Upper lobe of right lung (tissue), 1 donor: ENCODE measurements at places on chromosomes 1 and 21. TPM values are rescaled to one million over a fixed set of nuclear protein-coding genes. Genes with fewer than 3 reads are reported as not detected.
A peak's percentile ranks its signal among the peaks of the same experiment; 100 is the strongest.

DNA sequence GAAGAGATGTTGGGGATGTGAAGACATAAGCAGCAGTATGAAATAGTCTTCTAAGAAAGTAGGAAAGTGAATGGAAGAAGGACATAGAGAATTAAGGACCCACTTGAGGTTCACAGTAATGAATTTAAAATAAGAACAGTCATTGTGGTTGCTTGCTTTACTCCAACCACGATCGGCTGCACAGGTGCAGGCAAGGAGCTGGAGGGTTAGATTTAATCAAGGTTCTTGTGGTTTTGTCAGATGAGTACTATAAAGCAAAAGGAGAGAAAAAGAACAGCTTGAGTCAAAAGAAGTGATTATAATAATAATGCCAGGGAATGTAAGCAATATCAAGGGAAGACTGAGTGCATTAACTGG, 46.1 kb upstream of the RBM34 start:
- no peak for DNase-seq
- H3K27ac ChIP-seq = no peak overlapping the region
- no peaks in the 10 kb centered on the region for H3K4me1 ChIP-seq
- peaks cover 63% of the 10 kb centered on the region for H3K36me3 ChIP-seq
- H3K4me3 ChIP-seq = no peak overlapping the region

The CD48 gene
- total RNA-seq = 21.5 TPM

The ATP1A4 gene
- 0.96 TPM for total RNA-seq

The HTR1D gene
- total RNA-seq = 0.93 TPM

GRCh38 chr1:85334962-85335361, 58.5 kb upstream of the BCL10 start:
- no peak for DNase-seq
- H3K27ac ChIP-seq = no peak overlapping the region
- no peaks in the 10 kb centered on the region for H3K27me3 ChIP-seq
- H3K36me3 ChIP-seq = no peaks in the 10 kb centered on the region
- H3K4me3 ChIP-seq = no peak overlapping the region

GRCh38 chr1:89951766-89952604, 42.9 kb upstream of the ZNF326 start:
- no peak overlapping the region for H3K27ac ChIP-seq
- H3K27me3 ChIP-seq = no peaks in the 10 kb centered on the region

DNA sequence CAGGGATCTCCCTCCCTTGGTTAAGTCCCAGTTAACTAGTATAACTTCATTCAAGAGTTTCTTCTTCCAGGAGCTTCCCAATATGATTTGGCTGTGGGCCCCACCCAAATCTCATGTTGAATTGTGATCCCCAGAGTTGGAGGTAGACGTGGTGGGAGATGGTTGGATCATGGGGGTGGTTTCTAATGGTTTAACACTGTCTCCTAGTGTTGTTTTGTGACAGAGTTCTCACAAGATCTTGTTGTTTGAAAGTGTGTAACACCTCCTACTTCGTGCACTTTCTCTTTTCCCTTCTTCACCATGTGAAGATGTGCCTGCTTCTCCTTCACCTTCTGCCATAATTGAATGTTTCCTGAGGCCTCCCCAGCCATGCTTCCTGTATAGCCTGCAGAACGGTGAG, 251.8 kb upstream of the FGGY start:
- H3K4me3 ChIP-seq = no peak overlapping the region
- DNase-seq = no peak
- H3K27ac ChIP-seq = no peak overlapping the region
- H3K4me1 ChIP-seq = peaks cover 8% of the 10 kb centered on the region
- H3K36me3 ChIP-seq = no peaks in the 10 kb centered on the region
- no peaks in the 10 kb centered on the region for H3K27me3 ChIP-seq

The GPX7 gene
- 6.2 TPM for total RNA-seq

GRCh38 chr1:239833723-239834122, 258.0 kb upstream of the FMN2 start:
- H3K27ac ChIP-seq = no peak overlapping the region
- H3K27me3 ChIP-seq = no peaks in the 10 kb centered on the region
- DNase-seq = no peak
- H3K4me1 ChIP-seq = no peaks in the 10 kb centered on the region
- H3K4me3 ChIP-seq = no peak overlapping the region
- H3K36me3 ChIP-seq = no peaks in the 10 kb centered on the region

DNA sequence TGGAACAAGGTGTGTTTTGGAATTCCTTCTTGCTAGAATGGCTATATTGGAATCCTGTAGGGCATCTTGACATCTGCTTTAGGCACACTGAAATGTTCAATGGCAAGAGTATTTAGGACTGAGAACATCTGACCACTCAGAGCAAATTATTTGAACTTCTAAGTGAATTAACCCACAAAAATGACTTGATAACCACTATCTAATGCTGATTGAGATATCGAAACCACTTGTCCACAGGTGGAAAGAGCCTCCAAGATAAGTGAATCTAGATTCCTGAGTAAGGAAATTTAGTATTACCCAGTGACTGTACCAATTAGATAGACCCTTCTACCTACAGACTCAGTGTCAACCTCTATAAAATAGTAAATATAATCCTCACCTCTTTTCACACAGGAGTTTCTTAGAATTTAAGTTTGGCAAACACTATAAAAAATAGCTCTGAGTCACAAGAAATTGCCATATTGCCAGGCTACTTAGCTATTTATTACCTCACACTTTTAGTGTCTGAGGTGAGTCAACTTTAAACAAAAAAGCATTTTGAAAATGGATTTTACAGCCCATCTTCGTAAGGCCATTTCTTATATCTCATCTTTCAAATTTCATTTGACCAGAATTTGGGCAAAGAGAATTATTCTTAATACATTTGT, 421.8 kb downstream of the PTBP2 start:
- no peaks in the 10 kb centered on the region for H3K27me3 ChIP-seq
- no peaks in the 10 kb centered on the region for H3K36me3 ChIP-seq
- H3K27ac ChIP-seq = no peak overlapping the region
- no peak overlapping the region for H3K4me3 ChIP-seq
- no peaks in the 10 kb centered on the region for H3K4me1 ChIP-seq

GRCh38 chr1:43878854-43879253, 54.7 kb upstream of the ARTN start:
- no peaks in the 10 kb centered on the region for H3K4me1 ChIP-seq
- no peaks in the 10 kb centered on the region for H3K27me3 ChIP-seq
- H3K27ac ChIP-seq = no peak overlapping the region
- no peak overlapping the region for H3K4me3 ChIP-seq
- DNase-seq = no peak

- peaks cover 28% of the 10 kb centered on the region for H3K27me3 ChIP-seq
- no peaks in the 10 kb centered on the region for H3K4me1 ChIP-seq
- no peak overlapping the region for H3K4me3 ChIP-seq
- no peaks in the 10 kb centered on the region for H3K36me3 ChIP-seq
These were observed 109.3 kb downstream of the PAX7 start for GRCh38 chr1:18739897-18740296.

DNA sequence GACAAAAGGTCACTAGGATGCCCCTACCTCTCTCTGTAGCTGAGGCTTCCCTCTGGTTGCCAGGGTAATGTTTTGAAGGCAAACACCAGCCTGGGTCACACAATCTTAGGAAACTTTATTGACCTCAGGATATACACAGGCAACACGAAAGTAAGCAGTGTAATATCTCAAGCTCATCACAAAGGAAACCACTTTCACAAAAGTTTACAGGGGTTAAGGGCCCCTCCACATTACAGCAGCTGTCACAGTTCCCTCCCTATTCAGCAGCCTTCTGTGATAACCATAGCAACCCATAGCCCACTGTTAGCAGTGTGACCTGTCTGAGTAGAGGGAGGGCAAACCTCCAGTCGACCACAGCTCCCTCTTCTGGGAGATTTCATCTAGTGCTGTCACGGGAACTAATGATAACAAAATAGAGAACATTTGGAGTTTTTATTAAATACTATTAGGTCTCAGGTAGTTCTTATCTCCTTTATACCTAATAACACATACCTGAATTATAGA, 149.8 kb downstream of the PTPRC start:
- no peak overlapping the region for H3K4me3 ChIP-seq
- no peak for DNase-seq
- H3K36me3 ChIP-seq = no peaks in the 10 kb centered on the region
- no peaks in the 10 kb centered on the region for H3K27me3 ChIP-seq
- H3K4me1 ChIP-seq = no peaks in the 10 kb centered on the region

GRCh38 chr1:7248549-7249199, 463.4 kb downstream of the CAMTA1 start:
- no peak overlapping the region for H3K4me3 ChIP-seq
- H3K27ac ChIP-seq = no peak overlapping the region
- no peaks in the 10 kb centered on the region for H3K36me3 ChIP-seq
- no peaks in the 10 kb centered on the region for H3K27me3 ChIP-seq
- no peak for DNase-seq
- H3K4me1 ChIP-seq = no peaks in the 10 kb centered on the region

The C1orf87 gene
- total RNA-seq = 1.7 TPM

GRCh38 chr1:236746785-236747184, 48.3 kb upstream of the MTR start:
- no peak for DNase-seq
- H3K4me3 ChIP-seq = no peak overlapping the region
- no peak overlapping the region for H3K27ac ChIP-seq
- no peaks in the 10 kb centered on the region for H3K36me3 ChIP-seq
- H3K4me1 ChIP-seq = no peaks in the 10 kb centered on the region
- H3K27me3 ChIP-seq = no peaks in the 10 kb centered on the region

The TMPRSS15 gene
- total RNA-seq = not detected

DNA sequence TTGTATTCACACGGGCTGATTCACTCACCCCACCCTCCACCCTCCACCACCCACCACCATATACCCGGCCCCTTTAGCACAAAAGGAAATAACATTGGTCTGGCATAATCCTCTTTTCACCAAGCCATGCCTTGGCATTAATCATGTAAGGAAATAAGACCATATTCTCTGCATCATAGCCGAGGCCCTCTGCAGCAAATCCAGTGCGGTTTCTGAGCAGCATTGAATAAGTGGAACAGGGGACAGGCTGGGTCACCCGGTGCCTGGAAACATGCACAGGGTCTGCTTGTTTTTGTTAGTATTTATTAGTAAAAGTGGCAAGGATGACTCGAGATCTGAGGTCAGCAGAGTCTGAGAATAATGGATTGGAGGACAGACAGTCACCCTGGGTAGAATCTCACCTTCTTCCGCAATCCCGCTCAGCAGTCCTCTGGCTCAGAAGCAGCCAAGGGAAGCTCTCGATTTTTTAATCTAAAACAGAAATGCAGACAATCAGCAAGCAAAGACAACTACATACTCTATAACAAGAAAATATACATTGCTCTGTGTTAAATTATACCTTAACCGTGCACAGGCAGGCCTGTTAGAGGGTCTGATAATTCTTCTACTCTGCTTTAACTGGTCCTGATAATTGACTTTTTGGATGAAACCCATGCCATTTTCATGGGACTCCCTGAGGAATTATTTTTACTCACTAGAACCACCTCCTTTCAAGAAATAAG, 52.4 kb upstream of the CDC42BPA start:
- no peaks in the 10 kb centered on the region for H3K4me1 ChIP-seq
- H3K36me3 ChIP-seq = no peaks in the 10 kb centered on the region
- no peak for DNase-seq
- H3K4me3 ChIP-seq = no peak overlapping the region
- H3K27me3 ChIP-seq = no peaks in the 10 kb centered on the region

DNA sequence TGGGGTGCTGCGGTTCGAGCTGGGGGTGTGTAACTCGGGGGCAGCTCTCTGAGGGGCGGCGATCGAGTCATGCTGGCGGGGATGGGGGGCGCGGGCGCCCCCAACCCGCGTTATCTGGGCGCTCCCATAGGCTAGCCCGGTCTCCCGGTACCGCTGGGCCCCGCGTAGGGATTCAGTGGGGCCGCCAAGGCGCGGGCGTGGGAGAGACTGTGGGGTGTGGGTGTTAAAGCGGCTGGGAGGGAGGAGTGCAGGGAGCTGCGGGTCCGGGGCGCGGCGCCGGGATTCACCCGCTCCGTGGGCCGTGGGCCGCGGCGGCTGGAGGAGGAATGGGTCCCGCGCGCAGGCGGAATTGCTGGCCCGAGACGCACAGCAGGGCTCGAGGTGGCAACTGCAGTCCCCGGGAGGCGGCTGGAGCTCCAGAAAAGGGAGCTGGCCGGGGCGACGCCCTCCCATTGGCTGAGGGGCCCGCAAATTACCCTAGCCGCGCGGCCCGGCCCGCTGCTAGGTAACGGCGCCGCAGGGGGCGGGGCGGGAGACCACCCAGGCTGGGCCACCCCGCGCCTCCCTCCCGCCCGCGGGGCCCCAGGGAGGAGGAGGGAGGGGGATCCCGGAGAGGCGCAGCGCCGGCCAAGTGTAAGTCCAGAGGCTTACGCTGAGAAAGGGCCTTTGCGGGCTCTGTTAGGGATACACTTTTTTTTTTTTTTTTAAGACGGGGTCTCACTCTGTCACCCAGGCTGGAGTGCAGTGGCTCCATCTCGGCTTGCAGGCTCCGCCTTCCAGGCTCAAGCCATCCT, at the start of gene PTCH2:
Gene PTCH2 (minus strand): TSS at position 392 of the 794 bp plus-strand sequence. CDS start 321 bp downstream, at position 71.
- no peak within 1 kb of the TSS for H3K27ac ChIP-seq
- H3K36me3 ChIP-seq = no peaks in the 10 kb centered on the region
- peak within 1 kb of the TSS; percentile 48 for H3K4me3 ChIP-seq
- peak; percentile 76 for DNase-seq
- H3K4me1 ChIP-seq = peaks cover 5% of the 10 kb centered on the region

DNA sequence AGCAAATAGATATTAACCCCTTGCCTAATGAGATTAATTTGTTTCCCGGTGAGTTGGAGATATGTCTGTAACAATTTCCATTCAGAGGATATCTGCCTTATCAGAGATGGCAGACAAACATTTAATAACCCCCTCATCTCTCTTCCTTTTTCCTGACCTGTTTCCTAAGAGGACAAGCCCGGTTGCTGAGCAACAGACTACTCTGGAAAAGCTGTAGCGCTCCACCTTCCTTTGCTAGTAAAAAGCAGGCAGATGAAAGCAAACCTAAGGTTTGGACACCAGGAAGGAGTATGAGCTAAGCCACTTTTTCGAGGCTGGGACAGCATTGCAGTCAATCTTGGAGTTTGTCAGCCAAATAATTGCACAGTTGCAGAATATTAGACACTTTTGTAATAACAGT, 82.4 kb downstream of the RGS21 start:
- H3K27ac ChIP-seq = no peak overlapping the region
- H3K4me1 ChIP-seq = no peaks in the 10 kb centered on the region
- no peak for DNase-seq
- H3K4me3 ChIP-seq = no peak overlapping the region
- no peaks in the 10 kb centered on the region for H3K27me3 ChIP-seq

GRCh38 chr1:91752324-91752723, 133.6 kb downstream of the TGFBR3 start:
- DNase-seq = no peak
- no peaks in the 10 kb centered on the region for H3K27me3 ChIP-seq
- H3K4me1 ChIP-seq = peaks cover 35% of the 10 kb centered on the region
- no peaks in the 10 kb centered on the region for H3K36me3 ChIP-seq

DNA sequence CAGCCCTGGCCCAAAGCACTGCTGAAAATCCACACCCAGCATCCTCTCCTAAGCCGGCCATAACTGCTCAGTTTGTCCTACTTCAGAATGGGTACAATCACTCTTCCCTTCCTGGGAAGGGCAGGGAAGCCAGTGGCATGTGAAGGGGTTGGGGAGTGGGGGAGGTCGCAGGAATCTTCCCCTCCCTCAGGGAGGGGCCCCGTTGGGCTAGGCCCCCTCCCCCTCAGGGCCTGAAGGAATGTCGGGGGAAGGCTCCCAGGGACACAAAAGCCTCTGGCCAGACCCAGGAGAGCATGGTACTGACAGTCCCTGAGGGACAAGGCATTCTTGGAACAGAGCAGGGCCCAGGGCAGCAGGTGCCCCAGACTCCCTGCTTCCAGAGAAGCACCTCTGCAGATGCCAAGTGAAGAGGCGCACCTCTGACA, 1.2 kb downstream of the ELOVL1 start:
- no peak for DNase-seq
- H3K36me3 ChIP-seq = peaks cover 39% of the 10 kb centered on the region
- peaks cover 24% of the 10 kb centered on the region for H3K4me1 ChIP-seq
- peak overlapping the region; percentile 83 for H3K4me3 ChIP-seq
- peak overlapping the region; percentile 96 for H3K27ac ChIP-seq
